ENCODE measurements at places on chromosomes 6 and 20. TPM values are rescaled to one million over a fixed set of nuclear protein-coding genes. Genes with fewer than 3 reads are reported as not detected.

Gene ACTL10
- total RNA-seq: 26.3 TPM

DNA sequence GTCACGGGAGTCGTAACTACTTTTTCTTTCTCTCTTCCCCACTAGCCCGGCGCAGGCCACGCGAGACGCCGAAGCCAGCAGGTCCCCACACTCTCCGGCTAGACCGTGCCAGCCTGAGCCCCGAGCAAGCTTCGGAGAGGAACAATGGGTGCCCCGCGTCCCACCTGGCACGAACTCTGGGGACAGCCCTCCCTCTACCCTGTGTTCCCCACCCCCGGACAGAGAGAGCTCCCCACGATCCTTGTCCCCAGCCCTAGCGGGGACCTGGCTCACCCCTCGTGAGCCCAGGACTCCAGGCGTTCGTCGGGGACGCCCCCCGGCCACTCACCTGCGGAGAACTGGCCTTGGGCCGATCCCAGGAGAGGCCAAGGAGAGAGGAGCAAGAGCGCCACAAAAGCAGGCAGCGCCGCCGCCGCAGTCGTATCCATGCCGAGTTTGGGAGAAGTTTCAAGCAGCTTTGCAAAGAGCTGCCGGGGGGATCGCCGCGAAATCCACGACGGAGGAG, 416 bp downstream of the PTPRK start:
- H3K27me3 ChIP-seq: no peaks in the 10 kb centered on the region
- no peaks in the 10 kb centered on the region for H3K4me1 ChIP-seq
- peak overlapping the region; percentile 92 for H3K27ac ChIP-seq
- H3K36me3 ChIP-seq: no peaks in the 10 kb centered on the region
- peak overlapping the region; percentile 84 for H3K4me3 ChIP-seq
- DNase-seq: peak; percentile 78

- no peaks in the 10 kb centered on the region for H3K36me3 ChIP-seq
- no peak overlapping the region for H3K4me3 ChIP-seq
- no peaks in the 10 kb centered on the region for H3K27me3 ChIP-seq
- peak overlapping the region; percentile 36 for H3K27ac ChIP-seq
- DNase-seq: no peak
Measured at GRCh38 chr6:118528129-118528528, 20.0 kb upstream of the PLN start.

GRCh38 chr6:98514796-98515195, 319.6 kb upstream of the POU3F2 start:
- no peak for DNase-seq
- H3K27me3 ChIP-seq: no peaks in the 10 kb centered on the region
- H3K4me3 ChIP-seq: no peak overlapping the region
- no peak overlapping the region for H3K27ac ChIP-seq
- no peaks in the 10 kb centered on the region for H3K4me1 ChIP-seq

- H3K27me3 ChIP-seq: no peaks in the 10 kb centered on the region
- no peaks in the 10 kb centered on the region for H3K36me3 ChIP-seq
- no peak overlapping the region for H3K4me3 ChIP-seq
- H3K27ac ChIP-seq: no peak overlapping the region
- peaks cover 2% of the 10 kb centered on the region for H3K4me1 ChIP-seq
- no peak for DNase-seq
Measured at GRCh38 chr20:1835186-1836035, 59.8 kb upstream of the SIRPA start.

All from ascending aorta (tissue), 2 donors.